ENCODE measurements at places on chromosomes 5 and 9.

GRCh38 chr9:38439291-38439915, 15.1 kb upstream of the IGFBPL1 start:
- no peak for DNase-seq

DNA sequence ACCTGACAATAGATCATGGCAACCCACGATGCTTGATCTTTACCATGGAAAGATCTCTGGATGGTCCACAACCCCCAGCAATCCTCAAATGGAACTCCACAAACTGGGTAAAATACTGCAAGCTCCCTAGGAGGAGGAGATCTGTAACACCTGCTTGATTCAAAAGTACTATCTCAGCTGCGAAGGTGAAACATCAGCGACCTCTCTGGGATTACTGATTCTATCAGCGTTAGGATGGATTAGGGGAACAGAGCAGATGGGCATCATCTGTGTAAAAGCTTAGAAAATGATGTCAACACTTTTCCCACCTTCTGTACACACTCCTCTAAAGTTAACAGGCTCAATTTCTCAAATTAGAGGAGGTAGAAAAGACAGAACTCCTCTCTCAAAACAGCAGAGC, 31.5 kb upstream of the TRPC7 start:
- no peak for DNase-seq

- no peak for DNase-seq
Observed at GRCh38 chr5:9381464-9381863, 164.4 kb downstream of the SEMA5A start.

GRCh38 chr9:127950513-127951289, 13.0 kb upstream of the DPM2 start:
- DNase-seq, result no peak

GRCh38 chr5:124036786-124037185, 524.8 kb downstream of the CSNK1G3 start:
- DNase-seq, result no peak

DNA sequence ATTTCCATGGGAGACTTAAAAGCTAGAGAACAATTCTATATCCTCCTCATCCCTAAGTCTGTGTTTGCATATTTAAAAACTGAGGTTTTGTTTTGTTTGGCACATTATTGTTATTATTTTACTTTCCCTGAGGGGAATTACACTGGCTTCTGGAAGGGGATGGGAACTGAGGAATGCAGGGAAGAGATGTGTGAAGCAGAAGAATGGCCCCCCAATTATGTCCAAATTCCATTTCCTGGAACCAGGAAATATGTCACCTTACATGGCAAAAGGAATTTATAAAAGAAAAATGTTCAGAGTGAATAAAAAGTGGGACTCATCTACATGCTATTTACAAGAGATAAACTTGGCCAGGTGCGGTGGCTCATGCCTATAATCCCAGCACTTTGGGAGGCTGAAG, 129.8 kb downstream of the MARCHF11 start:
- DNase-seq, result no peak

GRCh38 chr9:123716339-123716945, 213.5 kb downstream of the DENND1A start:
- DNase-seq, result no peak

DNA sequence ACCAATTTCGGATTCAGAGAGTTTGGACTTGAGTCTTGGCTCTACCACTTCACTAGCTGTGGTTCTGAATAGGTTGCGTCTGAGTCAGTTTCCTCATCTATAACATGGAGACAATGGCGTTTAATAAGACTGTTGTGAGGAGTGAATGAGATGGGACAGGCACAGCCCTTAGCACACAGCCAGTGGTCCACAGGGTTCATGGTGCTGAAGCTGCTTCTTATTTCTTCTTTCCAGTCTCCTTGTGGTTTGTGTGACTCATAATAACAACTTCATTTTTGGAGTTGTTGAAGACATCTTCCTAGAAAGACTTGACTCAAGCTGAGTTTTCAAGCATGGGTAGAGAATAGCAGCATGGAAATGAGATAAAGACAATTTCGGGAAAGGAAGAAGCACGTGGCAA, 172.6 kb upstream of the PPP2R2B start:
- no peak for DNase-seq

DNA sequence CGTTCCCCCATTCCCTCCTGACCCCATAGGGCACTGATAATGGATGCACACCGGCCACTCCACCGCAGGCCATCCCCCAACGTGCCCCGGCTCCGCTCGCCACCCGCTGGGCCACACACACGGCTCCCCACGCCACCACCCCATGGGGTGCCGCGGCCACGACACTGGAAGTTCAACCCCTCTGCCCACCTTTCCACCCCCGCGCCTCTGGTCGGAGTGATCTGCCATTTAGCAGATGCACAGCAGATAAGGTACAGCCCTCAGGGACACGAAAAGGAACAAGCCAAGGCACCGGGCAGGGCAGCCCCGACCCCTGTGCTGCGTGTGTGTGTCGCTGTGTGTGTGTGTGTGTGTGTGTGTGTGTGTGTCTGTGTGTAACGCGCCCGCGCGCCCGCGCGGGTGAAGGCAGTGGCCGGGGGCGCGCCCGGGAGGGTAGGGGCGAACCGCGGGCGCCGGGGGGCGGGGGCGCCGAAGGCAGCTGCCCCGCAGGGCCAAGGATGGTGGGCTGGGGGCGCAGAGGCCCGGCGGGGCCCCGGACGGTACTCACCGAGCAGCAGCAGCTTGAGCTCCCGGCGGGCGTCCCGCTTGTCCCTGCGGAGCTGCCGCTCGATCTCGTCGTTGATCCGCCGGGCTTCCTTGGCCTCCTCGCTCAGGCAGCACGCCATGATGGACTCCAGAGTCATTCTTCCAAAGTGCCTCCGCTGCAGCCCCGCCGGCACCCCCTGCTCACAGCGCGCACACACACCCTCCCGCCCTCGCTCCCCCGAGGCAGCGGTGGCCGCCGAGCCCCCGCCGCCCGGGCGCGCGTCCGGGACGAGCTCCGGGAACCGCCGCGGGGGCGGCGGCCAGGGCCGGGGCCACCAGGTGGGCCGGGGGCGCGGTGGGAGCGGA, 813 bp downstream of the GNAQ start:
- DNase-seq, result peak; percentile 83

- DNase-seq, result no peak
Observed at GRCh38 chr5:125655156-125655555, 768.1 kb upstream of the GRAMD2B start.

DNA sequence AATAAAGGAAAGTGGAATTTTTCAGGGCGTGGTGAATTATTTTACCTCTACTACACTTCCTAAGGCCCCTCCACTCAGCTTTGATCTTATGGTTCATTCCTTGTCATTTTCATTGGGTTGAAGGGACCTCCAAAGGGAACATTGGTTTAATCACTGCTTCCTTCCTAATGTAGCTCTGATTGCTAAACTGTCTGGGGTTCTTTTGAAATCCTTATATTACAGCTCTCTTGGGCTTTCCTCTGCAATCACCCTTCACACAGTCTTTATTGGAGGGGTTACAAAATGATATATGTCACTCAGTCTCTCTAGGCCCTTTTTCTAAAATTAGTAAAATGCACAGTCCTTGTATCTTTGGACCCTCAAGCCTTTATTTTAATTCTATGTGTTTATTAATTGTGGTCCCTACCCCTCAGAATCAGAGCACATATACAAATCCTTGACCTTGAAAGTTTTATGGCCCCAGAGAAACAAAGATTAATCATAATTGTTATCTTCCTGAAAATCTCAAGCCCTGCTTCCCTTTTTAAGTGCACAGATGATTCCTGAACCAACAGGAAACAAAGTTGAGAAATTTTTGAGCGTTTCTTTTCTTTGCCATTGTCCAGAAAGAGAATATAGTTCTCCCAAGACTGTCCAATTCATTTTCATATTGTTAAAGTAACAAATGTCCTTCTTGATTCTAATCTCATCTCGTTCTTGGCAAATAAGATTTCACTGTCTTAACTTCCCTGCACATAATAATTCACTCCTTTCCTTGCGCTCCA, 330.0 kb downstream of the ARRDC3 start:
- DNase-seq, result no peak

DNA sequence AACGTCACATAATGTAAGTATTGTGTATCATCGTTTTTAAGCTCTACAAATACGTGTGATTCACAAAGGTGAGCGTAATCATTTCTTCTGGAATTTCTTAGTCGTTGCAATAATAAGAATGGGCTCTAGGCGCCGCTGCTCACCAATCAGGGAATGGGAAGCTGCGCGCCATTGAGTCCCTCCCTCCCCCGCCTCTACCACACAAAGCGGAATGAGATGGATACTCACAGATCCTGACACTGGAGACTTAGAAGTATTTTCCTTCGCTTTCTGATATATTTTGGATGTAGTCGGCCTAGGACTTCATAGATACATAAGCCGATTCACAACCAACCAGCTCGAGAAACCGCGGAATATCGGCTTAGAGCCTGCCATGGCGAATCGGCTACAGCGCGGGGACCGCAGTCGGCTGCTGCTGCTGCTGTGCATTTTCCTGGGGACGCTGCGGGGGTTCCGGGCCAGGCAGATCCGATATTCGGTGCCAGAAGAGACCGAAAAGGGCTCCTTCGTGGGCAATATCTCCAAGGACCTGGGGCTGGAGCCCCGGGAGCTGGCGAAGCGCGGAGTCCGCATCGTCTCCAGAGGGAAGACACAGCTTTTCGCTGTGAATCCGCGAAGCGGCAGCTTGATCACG, at the start of gene PCDHGA11:
Gene PCDHGA11, plus strand, starts transcription at position 197 of the 634 bp plus-strand sequence. Its CDS starts 177 bp downstream, at position 374.
- DNase-seq, result peak; percentile 81

GRCh38 chr9:109403116-109403515, 82.3 kb upstream of the EPB41L4B start:
- no peak for DNase-seq

- DNase-seq, result no peak
Observed at GRCh38 chr5:36950586-36951457, 74.3 kb downstream of the NIPBL start.

DNA sequence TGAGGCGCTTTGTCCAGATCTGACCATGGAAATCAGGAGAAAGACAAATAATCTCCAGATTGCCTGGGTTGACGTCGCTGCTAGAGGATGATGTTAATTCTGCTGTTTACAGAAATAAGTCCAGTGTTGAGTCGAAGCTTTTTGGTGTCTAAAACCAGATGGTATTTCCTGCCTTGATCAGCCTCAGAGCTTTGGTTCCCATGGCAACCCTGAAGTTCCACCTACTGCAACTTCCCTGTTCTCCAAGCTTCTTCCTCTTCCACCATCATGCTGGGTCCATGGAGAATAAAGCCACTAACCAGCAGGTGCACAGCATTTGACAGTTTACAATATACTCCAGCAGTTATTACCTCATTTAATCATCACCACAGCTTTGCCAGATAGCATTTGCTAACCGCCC, 18.0 kb upstream of the GABBR2 start:
- DNase-seq, result no peak

GRCh38 chr9:79396168-79396567, 175.6 kb upstream of the TLE4 start:
- no peak for DNase-seq

DNA sequence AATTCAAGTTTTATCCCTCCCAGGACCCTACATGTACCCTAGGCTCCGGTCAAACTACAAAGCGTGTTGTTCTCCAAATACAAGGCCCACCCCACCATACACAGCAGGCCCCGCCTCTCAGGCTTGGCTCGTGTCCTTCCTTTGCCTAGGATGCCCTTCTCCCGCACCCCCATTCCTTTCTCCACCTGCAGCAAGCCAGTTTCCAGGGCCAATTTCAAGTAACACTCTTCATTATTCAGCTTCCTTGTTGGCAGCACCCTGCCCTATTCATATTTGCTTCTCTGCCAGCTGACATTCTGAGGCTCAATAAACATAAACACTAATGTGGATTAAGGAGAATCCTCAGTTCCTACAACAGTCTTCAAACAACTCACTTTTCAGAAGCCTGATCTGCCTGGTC, 31.7 kb downstream of the EPB41L4B start:
- DNase-seq, result peak; percentile 35

DNA sequence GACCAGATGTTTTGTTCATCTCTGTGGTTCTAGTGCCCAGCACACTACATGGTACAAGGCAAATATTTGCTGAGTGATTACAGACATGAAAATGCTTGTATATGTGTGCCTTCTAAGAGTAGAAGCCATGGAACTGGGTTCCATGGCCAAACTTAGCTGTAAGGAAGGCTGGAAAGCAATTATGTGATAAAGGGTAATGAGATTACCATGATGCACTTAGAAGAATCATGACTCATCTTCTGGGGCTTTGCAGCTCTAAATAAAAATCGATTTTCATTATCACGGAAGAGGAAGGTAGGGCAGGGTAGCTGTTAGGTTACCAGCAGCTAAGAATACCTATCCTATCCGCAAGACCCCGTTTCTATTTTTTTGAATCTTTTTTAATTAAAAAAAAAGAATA, 28.0 kb downstream of the RFK start:
- DNase-seq, result no peak

- DNase-seq, result peak; percentile 38
Observed at GRCh38 chr9:94014066-94014654, 59.0 kb upstream of the BARX1 start.

- DNase-seq, result no peak
Observed at GRCh38 chr9:14098486-14099180, 215.3 kb downstream of the NFIB start.

GRCh38 chr5:137923856-137924255, 34.6 kb downstream of the PKD2L2 start:
- DNase-seq, result no peak

GRCh38 chr9:79465156-79465555, 106.6 kb upstream of the TLE4 start:
- no peak for DNase-seq

GRCh38 chr5:159849437-159850083, 66.7 kb upstream of the ADRA1B start:
- DNase-seq, result no peak

GRCh38 chr5:36885566-36886485, 9.3 kb downstream of the NIPBL start:
- no peak for DNase-seq

DNA sequence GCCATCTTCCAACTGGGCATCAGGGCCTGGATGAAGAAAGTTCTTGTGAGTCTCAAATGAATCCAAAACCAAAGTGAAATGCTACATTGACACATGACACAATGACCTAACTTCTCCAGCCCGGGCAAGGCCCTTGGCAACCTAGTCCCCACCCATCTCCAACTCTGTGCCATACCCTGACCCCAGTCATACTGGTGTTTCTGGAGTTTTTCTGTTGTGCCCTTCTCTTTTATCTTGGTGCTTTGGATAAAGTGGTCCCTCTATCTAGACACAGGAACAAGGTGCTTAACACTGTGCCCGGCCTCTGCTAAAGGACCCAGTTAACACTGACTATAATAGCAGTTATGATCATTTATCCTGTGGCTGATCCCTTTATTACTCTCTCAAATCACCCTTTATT, 149.8 kb downstream of the GRIA1 start:
- DNase-seq, result no peak

DNA sequence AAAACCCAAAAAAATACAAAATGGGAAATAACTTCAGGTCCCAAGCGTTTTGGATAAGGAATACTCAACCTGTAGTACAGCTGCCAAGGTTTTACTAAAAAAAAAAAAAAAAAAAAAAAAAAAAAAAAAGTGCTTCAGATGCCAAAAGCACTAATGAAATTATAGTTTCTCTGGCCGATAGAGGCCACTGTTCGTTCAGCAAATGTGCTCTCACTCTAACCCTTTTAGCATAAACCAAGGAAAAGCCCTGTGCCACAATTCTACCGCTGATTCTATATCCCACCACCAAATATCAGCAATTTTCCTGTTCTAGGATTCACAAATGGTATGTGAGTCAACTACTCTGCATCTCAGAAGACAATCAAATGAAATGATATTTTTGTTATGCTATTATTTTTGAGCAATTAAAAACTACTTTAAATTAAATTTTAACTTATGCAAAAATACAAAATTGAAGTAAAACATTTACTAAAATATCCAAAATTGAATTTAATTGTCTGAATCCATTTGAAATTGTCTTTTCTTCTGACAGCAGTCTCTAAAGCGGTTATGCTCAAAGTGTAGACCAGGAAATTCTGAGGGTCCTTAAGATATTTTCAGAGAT, 79.8 kb downstream of the RICTOR start:
- peak; percentile 10 for DNase-seq

- DNase-seq, result peak; percentile 65
Observed at GRCh38 chr5:174698156-174698555, 26.2 kb upstream of the MSX2 start.
